Activated CD4-positive, alpha-beta T cell treated with anti-CD3 and anti-CD28 coated beads, Interleukin-2, amount 50 U/mL, for 1 hour (primary cell): ENCODE measurements at places on chromosomes 4 and X.

GRCh38 chrX:151402719-151403390 is 5.8 kb downstream of the VMA21 start:
- DNase-seq = no peak

GRCh38 chr4:180641495-180641894 is 1601.7 kb upstream of the TENM3 start:
- DNase-seq = no peak

DNA sequence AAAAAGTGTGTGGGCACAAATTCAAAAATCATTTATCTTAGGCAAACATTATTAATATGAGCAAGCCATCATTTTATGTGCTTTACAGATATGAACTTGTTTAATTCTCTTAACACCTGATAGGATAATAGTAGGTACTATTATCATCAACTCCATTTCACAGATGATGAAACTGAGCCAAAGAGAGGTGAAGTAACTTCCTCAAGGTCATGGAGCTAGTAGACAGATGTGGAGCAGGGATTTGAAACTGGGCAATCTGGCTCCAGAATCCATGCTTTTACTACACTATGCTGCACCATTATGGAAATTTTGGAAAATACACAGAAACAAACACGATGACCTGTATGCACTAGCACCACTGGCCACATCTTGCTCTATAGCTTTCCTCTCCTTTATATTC is 1.0 kb upstream of the PIN4 start:
- no peak for DNase-seq

DNA sequence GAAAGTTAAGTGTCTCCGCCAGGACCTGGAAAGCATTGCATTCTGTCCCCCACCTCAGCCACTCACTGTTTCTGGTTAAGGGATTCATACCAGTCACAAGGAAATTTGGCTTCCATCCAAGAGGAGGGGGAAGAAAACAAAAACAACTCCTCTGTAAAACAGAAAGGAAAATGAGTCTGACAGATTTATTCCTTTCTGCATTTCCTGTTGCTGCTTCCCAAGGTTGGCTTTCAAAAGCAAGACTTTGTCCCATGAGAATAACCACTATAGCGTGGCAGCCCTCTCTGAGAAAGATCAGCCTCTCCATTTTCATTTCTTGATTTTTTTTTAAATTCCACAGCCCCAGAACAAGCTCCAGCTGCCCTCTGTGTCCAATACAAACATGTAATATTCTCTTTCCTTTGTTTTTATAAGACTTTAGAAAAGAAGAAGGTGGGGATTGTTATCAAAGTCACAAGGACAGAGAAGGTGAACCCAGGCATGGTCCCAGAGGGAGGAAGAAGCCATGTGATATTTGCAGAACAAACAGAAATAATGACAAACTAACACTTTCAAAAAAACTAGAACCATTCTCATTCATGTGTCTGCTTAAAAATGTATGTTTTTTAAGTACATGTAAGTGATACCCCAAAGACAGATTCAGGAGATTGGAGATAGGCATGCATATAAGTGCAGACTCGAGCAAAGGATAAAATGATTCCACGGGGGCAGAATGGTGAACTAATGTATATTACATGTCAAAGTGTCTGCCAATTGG is 90.7 kb upstream of the DCLK2 start:
- no peak for DNase-seq

DNA sequence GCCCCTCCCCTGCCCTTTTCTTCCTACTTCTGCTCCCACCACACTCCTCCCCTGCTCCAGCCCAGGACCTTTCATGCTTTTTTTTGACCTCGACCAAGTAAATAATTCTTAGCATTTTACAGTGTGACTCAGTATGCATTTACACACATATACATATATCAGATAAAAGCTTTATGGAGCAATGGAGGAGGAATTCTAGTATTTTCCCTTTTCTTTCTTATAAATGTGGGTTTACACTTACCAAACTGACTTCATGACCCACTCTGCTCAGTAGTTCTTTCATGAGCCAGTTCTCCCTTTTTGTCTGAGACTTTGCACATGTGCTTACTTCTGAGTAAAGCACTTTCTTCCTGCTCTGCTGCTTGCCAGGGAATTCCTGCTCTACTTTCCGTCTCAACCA is 111.8 kb upstream of the H2AZ1 start:
- no peak for DNase-seq

GRCh38 chr4:185998791-185999190 is 70.2 kb upstream of the TLR3 start:
- no peak for DNase-seq

DNA sequence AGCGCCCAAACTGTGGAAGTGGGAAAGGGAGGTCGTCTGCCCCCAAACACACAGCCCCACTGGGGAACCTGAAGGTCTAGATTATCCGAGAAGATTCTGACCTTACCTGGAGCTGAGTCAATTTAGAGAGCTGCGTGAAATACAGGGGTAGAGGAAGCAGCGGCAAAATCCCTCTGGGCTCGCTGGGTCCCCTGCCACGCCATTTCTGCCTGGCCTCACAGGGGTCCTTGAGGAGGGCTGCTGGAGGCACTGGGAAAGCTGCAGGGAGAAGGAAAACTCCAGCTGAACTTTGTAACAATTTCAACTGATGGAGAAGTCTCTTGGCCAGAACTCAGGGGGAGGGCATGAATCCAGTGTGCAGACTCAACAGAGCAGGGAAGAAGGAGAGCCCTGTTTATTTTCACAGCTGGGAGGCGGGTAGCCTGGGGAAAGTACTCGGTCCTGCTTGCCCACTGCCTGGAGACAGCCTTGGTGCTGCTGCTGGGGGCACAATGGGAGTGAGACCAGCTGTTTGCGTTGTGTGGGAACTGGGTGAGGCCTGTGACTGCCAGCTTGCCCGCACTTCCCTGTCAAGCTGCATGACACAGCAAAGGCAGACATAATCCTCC is 93.2 kb upstream of the MAPK10 start:
- no peak for DNase-seq

GRCh38 chr4:106810122-106810521 is 226.0 kb downstream of the DKK2 start:
- DNase-seq = no peak

DNA sequence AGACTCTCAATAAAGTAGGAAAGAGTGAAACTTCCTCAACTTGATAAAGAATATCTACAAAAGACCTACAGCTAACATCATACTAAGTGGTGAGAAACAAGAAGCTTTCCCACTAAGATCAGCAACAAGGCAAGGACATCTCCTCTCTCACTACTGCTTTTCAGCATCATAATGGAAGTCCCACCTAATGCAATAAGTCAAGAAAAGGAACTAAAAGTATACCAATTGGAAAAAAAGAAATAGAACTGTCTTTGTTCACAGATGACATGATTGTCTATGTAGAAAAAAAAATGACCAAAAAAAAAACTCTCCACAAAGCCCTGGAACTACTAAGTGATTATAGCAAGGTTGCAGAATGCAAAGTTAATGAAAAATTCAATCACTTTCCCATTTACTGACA is 25.1 kb upstream of the SH3RF1 start:
- no peak for DNase-seq

- no peak for DNase-seq
Measured at GRCh38 chr4:13411942-13412341, 72.2 kb downstream of the RAB28 start.

GRCh38 chrX:75673468-75673867 is 111.6 kb downstream of the MAGEE2 start:
- no peak for DNase-seq

DNA sequence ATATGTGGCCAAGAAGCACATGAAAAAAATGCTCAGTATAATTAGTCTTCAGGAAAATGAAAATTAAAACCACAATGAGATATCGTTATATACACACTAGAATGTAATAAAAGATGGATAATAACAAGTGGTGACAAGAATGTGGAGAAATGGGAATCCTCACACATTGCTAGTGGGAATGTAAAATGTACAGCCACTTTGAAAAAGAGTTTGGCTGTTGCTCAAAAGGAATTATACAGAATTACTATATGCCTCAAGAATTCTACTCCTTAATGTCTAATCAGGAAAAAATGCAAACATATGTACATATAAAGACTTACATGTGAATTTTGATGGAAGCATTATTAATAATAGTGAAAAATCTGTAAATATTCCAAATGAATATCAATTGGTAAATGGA is 102.2 kb downstream of the SPCS3 start:
- no peak for DNase-seq

DNA sequence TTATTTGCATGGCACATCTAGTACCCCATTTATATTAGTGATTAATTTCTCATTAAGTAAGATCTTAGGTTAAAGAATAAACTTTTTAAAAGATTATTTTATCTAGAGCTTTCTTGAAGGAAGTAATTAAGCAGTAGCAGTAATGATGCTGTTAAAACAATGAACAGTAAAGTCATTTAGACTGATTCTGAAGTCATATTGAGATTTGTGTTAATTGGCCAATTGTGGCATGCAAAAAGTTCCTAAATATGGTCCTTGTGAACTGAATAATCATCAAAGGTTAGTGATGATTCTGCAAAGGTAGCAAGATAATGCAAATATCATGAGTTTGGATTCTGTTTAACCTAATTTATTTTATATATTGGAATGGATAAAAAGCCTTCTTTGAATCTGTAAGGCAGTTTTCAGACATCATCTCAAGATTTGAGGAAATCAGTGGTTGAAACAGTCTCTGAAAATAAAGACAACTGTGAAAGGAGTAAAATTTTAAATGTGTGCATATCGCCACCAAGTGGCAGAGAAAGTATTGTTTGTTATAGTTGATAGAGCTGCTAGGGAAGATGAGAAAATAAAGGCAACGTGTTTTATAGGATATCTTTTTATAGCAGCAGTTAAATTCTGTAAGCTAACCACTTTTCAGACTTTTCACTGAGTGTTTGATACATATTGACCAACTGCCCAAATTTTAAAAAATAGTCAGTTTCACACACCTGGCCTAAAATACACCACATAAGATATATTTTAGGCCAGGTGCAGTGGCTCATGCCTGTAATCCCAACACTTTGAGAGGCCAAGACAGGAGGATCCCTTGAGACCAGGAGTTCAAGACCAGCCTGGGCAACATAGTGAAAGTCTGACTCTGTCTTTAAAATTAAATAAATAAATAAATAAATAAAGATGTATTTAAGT is 79.6 kb downstream of the CCKAR start:
- DNase-seq = no peak

DNA sequence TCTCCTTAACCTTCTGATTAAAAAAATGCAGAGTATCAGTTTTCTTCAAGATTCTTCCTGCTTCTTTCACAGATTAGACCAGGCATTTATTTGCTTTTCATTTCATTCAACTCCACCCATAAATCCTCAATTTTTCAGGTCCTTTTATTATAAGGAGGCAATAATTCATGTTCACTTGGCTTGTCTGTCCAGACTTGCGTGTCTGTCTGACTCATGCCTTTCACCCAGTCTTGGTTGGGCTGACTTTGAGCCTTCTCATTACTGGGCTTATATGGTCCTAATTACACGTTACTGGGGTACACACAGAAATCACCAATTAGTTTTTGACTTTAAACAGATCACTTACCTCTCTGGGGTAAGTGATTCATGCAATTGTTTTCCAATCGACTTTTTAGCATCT is 48.8 kb upstream of the GALNT7 start:
- DNase-seq = no peak

- DNase-seq = no peak
Measured at GRCh38 chr4:13329963-13330362, 154.2 kb downstream of the RAB28 start.

GRCh38 chrX:27519226-27519625 is 56.1 kb upstream of the PPP4R3C start:
- DNase-seq = no peak

GRCh38 chrX:108001218-108001814 is 19.1 kb upstream of the TEX13B start:
- DNase-seq = peak; percentile 13
